ENCODE measurements at places on chromosomes 5 and 9. TPM values are rescaled to one million over a fixed set of nuclear protein-coding genes. Genes with fewer than 3 reads are reported as not detected.

The HTR4 gene
- total RNA-seq = 6.6 TPM

The ADGRD2 gene
- total RNA-seq = 0.50 TPM

The PCSK5 gene
- 15.2 TPM for total RNA-seq

The TMEM252 gene
- not detected for total RNA-seq

The ADCY2 gene
- total RNA-seq = 25.4 TPM

The TUSC1 gene
- total RNA-seq = 12.8 TPM

The CEL gene
- 1.2 TPM for total RNA-seq

DNA sequence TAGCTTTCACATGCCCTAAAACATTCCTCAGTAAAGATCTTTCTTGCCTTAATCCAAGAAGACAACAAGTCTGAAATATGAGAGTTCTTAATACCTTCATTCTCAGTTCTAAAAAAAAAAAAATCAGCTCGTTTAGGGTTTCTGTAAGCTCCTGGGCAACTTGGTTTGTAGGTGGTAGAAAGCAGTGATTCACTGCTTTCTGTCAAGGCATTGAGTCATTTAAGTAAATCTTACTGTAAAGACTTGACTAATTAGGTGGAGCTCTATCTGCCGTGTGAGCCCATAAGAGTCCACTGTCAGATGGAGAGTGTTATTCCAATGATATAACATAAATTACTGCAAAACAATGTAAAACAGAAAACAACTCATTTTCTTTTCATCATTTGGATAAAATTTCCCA lies 56.1 kb upstream of the MAST4 start:
- DNase-seq = no peak

GRCh38 chr9:135123126-135123772 lies 35.8 kb downstream of the OLFM1 start:
- DNase-seq = no peak

GRCh38 chr5:169430671-169431070 lies 129.7 kb upstream of the SLIT3 start:
- DNase-seq = no peak

GRCh38 chr9:112777914-112778313 lies 27.4 kb downstream of the SNX30 start:
- DNase-seq = no peak

- DNase-seq = no peak
Measured at GRCh38 chr5:178436326-178436940, 153.8 kb downstream of the COL23A1 start.

GRCh38 chr9:129283705-129284606 lies 105.9 kb upstream of the IER5L start:
- no peak for DNase-seq

GRCh38 chr5:17089690-17090089 lies 127.7 kb upstream of the BASP1 start:
- no peak for DNase-seq

GRCh38 chr9:69122082-69122548 lies 52.0 kb upstream of the TJP2 start:
- DNase-seq = peak; percentile 28

DNA sequence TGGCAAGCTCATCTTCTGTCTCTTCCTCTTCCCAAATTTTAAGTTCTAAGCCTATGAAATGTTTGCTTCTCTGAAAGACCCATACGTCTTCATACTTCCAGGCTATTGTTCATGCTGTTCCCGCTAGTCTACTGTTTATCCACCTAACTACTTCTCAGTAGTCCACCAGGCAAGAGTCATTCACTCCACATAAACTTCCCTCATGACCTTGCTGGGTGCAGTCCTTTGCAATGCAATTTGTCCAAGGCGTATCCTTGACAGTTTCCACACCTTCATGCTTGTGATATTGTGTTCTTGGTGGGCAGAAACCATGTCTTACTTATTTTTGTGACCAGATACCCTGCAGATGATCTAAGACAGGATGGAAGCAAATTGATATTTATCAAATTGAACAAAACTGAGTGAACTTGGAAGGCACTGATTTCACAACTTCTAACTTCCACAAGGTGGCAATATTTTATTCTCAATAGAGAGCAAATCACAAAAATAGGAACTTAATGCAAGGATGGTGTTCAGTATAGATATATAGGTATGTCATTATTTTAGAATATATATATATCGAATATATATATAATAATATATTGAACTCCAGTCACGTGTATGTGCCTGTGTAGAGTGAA lies 30.3 kb downstream of the TYRP1 start:
- DNase-seq = peak; percentile 48

DNA sequence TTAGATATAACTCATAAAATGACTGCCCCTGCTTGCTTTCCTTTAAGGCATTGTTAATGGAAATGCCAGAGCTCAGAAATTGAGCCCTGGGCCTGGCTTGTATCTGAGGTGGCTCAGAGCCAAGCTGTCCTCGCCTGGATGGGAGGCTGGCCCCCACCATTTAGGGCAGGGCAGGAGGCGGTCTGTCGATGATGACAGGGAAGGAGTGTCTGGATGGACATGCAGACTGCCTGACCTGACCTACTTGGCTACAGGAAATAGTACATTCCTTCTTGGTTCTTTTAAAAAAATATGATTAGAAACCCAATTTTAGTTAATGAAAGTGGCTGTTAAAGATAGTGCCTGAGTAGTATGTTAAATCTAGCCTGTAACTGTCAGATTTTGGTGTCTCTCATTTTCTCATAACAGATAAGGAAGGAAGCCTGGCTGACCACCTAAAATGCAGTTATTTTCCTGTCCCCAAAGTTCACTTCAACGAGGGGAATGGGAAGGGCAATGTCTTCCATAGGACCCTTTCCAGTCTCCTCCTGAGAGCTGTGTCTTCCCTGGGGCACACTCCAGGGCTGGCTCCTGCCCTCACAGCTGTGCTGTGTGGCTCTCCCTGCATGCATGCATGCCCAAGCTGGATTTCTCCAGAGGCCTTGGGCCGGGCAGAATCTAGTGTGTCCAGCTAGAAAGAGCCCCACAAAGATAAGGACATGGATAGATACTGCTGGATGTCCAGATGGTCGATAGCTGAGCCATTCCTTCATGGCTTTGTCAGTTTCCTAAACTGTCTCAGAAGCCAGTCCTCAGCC lies 42.3 kb downstream of the MACROH2A1 start:
- DNase-seq = no peak

DNA sequence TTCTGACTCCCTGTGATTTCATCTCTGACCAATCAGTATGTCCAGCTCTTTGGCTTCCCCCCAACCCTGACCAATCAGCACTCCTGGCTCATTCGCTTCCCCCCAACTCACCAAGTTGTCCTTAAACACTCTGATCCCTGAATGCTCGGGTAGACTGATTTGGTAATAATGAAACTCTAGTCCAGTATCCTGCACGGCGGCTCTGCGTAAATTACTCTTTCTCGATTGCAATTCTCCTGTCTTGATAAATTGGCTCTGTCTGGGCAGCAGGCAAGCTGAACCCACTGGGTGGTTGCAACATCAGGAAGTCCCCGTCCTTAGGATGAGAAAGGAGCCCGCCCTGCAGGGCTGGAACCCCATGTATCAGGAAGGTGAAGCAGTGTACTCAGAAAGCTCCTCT lies 10.4 kb downstream of the FCN2 start:
- no peak for DNase-seq

DNA sequence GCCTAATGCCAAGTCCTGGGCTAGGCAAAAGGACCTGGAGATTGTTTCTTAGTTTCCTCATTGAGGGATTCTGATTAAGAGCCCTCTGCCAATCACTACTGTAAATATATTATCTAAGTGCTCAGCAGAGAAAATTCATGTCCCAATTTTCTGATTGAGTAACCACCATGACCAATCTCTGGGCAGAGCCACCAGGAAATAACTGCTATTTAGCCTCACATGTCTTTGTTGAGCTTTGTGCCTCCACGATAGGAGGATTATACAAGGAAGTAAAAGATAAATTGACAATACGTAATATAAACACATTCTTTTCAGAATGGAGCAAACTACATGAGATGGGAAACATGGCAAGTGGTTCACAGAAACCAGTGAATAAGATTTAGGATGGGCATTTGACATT lies 396.1 kb upstream of the PAPPA start:
- no peak for DNase-seq

- no peak for DNase-seq
Measured at GRCh38 chr9:134575901-134576176, 65.8 kb upstream of the COL5A1 start.

GRCh38 chr5:130032807-130033206 lies 128.5 kb downstream of the CHSY3 start:
- no peak for DNase-seq

DNA sequence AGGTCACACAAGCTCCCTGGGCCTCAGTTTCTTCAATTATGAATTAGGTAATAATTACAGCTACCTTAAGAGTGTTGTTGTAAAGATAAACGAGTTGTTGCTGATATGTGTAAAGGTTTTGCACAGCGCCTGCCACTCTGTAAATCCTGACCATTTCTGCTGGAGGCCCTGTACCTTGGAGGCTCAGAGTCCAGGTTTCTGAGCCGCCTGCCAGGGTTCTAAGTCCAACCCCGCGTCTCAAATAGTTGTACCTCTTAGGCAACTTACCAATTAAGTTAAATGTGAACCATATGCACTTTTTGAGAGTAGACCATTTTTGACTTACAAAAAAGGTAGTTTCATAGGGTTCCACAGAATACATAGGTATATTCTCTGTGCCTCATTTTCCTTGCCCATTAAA lies 156.8 kb upstream of the KLF9 start:
- no peak for DNase-seq

DNA sequence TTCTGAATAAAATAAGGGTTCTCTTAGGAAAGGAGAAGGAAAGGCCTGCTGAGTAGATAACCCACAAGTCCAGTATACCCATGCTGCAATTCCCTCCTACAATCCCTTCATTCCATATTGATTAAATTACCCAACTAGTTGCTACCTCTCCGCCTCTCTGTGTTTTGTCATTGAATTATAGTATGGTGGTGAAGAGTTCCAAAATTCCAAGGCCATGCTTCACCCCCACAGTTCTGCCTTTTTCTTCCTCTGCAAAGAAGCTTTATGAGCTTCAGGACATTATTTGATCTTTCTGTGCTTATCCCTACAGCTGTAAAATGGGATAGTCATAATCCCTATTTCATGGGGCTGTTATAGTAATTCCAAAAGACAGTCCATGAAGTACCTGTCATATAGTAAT lies 215.6 kb downstream of the ACTL7B start:
- no peak for DNase-seq

DNA sequence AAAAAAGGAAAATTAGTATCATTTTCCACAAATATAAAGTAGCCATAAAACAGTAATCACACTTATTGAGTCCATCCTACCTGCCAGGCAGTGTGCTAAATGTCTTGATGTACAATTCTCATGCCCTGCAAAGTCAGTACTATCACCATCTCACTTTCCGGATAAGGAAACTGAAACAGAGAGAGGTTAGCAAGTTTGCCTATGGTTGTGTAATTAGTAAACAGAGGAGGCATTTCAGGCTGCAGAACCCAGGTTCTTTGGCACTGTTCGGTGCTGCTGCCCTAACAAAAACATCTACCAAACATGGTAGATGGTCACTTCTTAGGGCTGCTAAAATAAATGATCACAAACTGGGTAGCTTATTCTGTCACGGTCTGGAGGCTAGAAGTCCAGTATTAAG lies 22.6 kb downstream of the PLAC8L1 start:
- no peak for DNase-seq

- DNase-seq = peak; percentile 88
Measured at GRCh38 chr9:116365056-116365471, 211.5 kb downstream of the PAPPA start.

DNA sequence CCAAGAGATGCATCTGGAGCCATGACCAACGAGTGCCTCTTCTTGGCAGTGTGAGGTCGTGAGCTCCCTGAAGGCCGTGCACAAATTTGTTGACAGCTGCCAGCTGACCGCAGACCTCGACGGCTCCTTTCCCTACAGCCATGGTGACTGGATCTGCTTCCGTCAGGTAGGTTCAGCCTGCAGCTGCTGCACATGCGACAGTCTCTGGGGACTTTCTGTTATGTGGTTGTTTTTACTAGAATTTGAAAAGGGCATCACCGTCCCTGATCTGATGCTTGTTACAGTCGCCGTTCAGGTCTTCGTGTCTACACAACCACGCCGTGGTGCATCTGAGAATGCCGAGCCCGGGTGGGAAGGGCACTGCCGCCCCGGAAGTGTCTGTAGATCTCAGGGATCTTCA lies 36.5 kb upstream of the LRRC14B start:
- DNase-seq = no peak

- DNase-seq = no peak
Measured at GRCh38 chr5:95836544-95836943, 14.0 kb upstream of the GLRX start.

GRCh38 chr5:143019614-143020515 lies 249.7 kb downstream of the ARHGAP26 start:
- DNase-seq = no peak

GRCh38 chr9:15249042-15249818 lies 57.8 kb downstream of the TTC39B start:
- no peak for DNase-seq

- no peak for DNase-seq
Measured at GRCh38 chr5:153135411-153135810, 355.1 kb upstream of the GRIA1 start.

- DNase-seq = no peak
Measured at GRCh38 chr9:122219856-122220672, 8.7 kb downstream of the LHX6 start.

GRCh38 chr5:21398511-21398910 lies 1410.5 kb upstream of the CDH18 start:
- no peak for DNase-seq

DNA sequence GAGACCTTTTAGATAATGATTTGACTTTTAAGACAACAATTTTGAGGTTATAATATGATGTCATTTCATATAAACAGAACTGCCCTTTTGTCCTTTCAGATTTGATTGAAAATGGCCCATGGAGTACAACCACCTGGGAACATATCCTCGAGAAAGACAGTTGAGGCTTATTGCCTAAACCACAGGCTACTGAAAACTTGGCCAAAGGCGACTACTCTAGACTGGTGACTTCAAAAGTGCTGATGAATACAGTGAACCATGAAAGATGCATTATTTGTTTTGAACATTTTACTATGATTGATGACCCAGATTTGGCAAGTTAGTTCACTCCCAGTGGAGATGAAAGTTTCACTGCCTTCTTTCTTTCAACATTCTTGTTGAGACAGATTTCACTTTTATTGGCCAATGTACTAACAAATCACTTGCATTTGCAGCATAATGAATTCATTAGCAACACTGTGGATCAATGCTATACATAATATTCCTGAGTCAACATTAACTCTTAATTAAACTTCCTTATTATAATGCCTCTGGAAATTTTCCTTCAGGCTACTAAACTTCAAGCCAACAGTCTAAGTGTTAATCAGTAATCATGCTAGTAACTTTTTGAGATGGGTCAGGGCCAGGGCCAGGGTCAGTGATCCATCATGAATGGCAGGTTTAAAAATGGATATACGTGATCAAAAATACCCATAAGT lies 480.3 kb downstream of the RAB3C start:
- no peak for DNase-seq

GRCh38 chr5:149289301-149289700 lies 17.6 kb downstream of the AFAP1L1 start:
- DNase-seq = no peak

All from spinal cord (tissue), 10 donors.